NCI-H146 (cell line): ENCODE measurements at places on chromosomes 4 and X.

DNA sequence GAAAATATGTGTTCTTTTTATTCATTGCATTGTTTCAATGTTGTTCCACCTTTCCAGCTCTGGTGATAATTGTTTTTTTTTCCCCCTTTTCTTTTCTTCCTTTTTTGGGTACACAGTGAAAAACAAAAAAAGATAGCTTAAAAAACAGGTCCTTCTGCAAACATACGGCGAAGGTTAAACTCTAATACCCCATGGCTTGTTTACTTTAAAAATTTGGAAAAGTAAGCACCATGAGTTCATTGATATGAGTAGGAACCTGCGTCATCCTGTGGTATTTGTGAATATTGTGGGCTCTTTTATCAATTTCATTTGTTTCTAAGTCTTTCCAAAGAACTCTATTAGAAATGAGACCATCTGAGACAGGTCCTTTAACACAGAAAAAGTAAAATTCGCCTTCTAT lies 123.5 kb downstream of the CHRNA9 start:
- no peak for DNase-seq

GRCh38 chr4:44623676-44624075 lies 27.7 kb downstream of the YIPF7 start:
- DNase-seq = no peak

- no peak for DNase-seq
Measured at GRCh38 chr4:109156356-109156755, 146.1 kb downstream of the COL25A1 start.

GRCh38 chr4:89590128-89590527 lies 246.8 kb downstream of the SNCA start:
- no peak for DNase-seq

DNA sequence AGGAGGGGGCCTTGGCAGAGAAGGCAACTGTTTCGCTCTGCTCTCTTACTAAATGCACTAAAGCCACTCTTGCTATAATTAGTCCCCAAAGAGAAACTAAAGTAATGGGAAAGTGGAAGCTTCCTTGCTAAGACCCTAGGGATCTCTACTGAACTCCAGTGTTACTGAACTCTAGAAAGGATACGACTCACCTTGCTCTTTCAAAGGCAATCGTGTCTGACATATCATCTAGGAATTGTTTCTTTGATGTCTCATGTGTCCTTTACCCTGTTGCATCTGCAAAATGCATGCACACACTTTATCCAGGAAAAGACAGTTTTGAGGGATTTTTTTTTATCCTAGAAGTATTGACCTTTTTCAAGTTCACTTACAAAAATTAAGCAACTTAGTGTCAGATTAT lies 148.1 kb upstream of the FAM9B start:
- DNase-seq = no peak

GRCh38 chr4:3414421-3415279 lies 27.1 kb upstream of the HGFAC start:
- no peak for DNase-seq

GRCh38 chr4:100839712-100840111 lies 321.9 kb upstream of the EMCN start:
- DNase-seq = no peak

DNA sequence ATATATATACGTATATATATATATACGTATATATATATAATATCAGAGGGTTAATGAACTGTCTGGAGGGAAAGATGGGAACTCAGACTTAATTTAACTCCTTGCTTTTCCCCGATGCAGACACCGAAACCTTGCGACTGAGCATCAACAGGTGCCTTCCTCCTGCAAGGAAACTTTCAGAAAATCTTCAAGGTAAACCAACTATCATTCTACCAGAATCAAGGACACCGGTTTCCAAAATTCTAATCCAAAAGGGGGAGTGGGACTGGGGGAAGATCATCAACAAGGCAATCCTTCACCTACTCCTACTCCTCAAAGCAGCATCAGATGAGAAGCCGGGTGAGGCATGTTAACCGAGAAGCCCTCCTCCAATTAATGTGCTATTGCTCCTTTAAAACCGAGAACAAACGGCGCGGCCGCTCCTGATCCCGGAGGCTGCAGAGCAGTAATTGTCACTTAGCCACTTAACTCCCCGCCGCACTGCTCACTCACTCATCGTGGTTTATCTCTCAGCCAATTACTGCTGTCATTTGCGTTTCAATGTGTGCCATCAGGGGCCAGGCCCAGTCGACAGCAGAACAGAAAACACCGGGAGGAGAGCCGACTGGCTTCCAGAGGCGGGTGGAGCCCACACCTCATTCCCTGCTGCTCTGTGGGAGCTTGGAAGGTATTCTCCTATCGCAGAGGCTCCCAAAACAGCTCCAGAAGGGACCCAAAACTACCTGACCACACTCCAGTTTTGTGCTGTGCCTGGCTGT lies 61.7 kb downstream of the MAML3 start:
- DNase-seq = peak; percentile 89

- no peak for DNase-seq
Measured at GRCh38 chr4:40548256-40548655, 81.4 kb downstream of the RBM47 start.

GRCh38 chr4:139958739-139959098 lies 195.3 kb downstream of the MAML3 start:
- DNase-seq = peak; percentile 56

GRCh38 chr4:104015680-104016079 lies 295.9 kb upstream of the TACR3 start:
- no peak for DNase-seq

DNA sequence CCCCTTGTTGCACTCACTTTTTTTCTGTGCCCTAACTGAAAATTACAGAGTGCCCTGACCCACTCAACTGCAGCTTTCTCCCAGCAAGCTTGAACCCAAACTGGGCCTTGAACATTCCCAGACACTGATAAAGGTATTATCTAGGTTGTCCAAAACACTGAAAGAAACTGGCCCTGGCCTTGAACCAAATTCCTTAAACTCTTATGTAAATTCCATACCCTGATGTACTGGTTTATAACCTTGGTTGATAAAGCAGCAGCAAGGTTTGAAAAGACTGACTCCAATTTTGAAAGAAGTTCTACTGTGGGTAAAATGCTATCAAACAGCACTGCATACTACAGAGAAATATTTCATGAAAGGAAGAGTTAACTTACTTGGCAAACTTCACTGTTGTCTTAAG lies 125.6 kb downstream of the PHF8 start:
- no peak for DNase-seq

DNA sequence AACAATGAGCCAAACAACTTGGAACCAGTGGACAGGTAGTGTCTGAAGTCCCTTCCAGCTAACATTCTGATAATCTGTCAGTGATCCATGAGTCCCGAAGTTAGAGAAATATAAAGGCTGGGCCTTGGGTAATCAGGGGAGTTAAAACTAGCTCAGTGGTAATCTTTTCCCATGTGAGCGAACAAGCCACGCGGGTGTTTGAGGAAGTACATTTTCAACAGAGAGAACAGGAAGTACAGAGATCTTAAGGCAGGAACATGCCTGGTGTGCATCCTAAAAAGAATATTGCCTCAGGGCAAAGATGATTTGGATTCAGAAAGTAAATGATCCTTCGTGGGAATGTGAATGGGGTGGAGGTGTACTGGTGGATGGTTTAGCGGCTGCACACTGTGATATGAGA lies 42.9 kb downstream of the FNIP2 start:
- DNase-seq = peak; percentile 5

- DNase-seq = no peak
Measured at GRCh38 chr4:146577111-146577510, 55.4 kb upstream of the SLC10A7 start.

- no peak for DNase-seq
Measured at GRCh38 chr4:38609614-38610013, 54.4 kb upstream of the KLF3 start.

DNA sequence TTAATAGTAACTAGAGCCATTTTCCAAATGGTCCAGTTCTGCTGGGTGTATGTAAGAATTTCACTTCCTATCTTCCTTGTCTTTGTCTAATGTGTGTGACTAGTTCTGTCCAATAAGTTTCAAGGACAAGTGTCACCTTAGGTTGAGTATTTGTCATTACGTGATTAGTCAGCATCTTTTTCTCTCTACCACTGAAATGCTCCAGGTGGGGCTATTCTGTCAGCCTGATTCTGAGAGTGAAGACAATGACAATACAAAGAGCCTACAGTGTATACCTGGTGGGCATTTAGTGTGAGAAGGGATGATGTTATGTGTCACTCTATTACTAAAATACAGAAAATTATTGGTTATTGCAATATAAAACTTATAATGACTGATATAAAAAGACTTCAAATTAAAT lies 876.3 kb downstream of the C4orf33 start:
- no peak for DNase-seq

DNA sequence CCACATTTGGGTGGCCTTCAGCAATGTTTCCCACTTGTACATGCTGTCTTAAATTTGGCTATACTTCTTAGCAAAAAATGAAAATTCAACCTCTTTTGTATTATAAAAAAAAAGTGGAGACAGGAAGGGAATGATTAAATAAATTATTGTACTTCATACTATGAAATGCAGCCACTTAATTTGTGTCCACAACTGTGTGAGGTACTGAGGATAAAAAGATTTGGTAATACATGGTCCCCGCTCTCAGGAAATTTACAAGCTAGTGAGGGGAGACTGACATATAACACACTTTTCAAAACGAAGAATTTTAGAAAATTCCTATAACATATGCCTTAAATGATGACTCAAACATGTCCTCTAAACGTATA lies 105.0 kb downstream of the HNRNPD start:
- DNase-seq = no peak

DNA sequence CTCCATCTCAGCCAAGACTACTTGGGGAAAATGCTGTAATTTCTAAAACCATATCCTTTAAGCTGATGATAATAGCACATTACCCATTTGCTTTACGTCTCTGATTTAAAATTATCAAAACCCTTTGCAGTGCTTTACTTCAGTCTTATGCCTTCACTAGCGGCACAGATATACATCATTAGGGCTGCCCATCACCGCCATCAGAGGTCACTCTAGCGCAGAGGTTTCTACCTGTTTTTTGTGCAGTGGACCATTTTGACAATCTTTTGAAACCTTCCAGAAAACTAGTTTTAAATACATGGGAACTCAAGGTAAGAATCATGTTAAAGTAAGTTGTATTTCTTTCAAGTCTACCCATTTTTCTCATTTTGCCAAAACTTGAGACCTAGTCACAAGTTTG lies 592.5 kb downstream of the PPARGC1A start:
- DNase-seq = no peak

DNA sequence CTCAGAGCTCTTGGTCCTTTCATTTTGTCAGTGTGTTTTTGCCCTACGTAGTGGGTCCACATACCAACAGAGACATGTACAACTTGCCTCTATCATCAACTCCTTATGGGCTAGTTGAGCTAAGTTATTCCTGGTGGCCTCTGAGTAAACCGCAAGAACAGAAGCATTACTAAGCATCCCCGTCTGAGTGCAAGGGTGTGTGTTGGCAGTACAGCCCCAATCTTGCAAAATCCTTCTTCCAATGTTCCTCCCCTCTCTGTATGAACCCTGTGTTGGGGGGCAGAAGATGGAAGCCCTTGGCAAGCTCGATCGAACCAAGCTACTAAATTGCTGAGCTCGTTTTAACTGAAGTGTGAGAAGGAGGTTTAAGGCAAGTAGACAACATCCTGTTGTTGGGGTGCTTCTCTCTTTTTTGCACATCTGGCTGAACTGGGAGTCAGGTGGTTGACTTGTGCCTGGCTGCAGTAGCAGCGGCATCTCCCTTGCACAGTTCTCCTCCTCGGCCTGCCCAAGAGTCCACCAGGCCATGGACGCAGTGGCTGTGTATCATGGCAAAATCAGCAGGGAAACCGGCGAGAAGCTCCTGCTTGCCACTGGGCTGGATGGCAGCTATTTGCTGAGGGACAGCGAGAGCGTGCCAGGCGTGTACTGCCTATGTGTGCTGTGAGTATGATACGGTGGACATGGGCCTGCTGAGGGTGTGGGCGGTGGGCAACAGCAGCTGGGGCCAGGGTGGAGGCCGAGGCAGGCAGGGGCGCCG lies at the start of gene SH2D1A:
TSS of gene SH2D1A (plus strand) at position 447 of the 760 bp plus-strand sequence. CDS start at position 527, 80 bp downstream.
- no peak for DNase-seq

GRCh38 chrX:16023790-16024734 lies 99.3 kb upstream of the GRPR start:
- DNase-seq = no peak

- DNase-seq = no peak
Measured at GRCh38 chr4:87469390-87469789, 47.0 kb downstream of the NUDT9 start.

- no peak for DNase-seq
Measured at GRCh38 chr4:104451573-104451972, 43.1 kb downstream of the CXXC4 start.

DNA sequence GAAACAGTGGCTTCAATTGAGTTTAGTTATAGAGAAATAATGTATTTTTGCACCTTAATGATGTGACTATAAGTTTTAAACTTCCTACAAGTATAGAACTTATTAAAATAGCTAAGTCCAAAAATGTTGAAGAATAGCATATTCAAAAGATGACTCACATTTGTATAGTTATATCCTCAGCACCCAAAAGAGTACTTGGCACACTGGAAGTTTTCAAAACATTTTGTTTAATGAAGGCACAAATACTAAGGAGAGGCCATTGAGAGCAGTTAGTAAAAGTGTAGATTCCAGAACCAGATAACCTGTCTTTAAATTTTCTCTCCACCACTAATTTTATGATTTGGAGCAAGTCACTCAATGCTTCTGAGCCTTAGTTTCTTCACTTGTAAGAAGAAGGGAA lies 226.9 kb upstream of the MID1 start:
- DNase-seq = no peak

- DNase-seq = no peak
Measured at GRCh38 chrX:133574716-133575115, 159.4 kb upstream of the GPC4 start.

DNA sequence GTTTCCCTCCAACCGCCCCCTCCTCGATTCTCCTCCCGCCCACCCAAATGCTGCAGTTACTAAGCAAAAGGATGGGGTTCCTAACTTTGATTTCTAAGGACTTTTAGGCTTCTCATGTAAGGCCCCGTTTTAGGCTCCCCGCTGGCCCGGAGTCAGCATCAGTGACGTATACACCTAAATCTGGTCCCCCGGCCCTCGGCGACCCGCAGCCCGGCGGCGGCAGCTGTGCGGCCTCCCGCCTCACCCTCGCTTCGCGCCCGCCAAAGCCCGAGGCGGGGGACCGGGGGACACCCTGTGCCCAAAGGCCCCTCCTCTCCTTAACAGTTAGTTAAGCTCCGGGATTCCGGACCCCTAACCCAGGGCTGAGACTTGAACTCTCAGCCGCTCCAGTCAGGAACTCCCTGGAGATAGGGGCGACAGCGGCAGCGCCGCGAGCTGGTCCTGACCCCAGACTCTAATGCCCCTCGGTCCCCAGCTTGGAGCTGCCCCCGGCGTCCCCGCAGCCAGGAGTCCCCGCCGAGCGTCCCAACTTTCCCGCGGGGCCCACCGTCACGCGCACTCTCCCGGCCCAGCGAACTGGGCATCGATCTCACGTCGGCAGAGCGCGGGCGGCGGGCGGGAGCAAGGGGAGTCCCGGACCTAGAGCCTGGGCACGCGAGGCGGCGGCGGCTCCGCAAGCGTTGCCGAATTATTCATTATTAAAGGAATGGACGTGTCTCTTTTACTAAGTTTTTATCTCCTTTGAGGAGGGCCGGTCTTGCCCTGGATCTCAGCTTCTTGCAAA lies 1.5 kb upstream of the NR3C2 start:
- DNase-seq = no peak

- no peak for DNase-seq
Measured at GRCh38 chr4:27916452-27917184, 1056.0 kb downstream of the STIM2 start.
